Activated CD4-positive, CD25-positive, alpha-beta regulatory T cell (primary cell): ENCODE measurements at places on chromosomes 5 and 9.

DNA sequence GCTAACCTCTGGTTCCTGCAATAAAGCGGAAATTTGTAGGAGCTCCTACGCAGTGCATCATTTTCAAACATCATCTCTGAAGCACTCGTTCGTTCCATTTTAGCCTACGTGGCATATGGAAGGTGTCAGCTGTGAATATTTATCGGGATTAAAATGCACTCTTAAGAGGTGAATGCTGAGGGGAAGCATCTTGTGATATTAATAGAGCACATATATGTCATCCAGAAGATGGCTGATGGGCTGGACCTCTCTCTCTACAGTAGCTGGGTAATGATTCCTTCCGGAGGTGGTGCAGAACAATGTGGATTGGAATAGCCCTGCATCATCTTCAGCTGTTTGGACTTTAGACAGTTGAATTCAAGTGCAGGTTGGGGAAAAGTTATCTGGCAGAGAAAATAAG, 478.7 kb downstream of the DMAC1 start:
- DNase-seq, result no peak

GRCh38 chr9:134275375-134275774, 50.9 kb upstream of the RXRA start:
- no peak for DNase-seq

DNA sequence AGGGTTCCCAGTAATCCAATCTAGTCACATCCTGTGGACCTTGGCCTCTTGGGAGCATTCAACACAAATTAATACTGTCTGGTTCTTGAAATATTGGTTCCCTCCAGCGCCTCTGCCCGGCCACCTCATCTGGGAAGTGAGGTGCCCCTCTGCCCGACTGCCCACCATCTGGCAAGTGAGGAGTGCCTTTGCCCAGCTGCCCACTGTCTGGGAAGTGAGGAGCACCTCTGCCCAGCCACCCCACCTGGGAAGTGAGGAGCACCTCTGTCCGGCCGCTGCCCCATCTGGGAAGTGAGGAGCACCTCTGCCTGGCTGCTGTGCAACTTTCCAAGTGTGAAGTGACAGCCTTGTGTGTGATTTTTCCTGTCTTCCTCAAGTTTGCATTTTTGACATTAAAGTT, 42.7 kb upstream of the SMIM15 start:
- DNase-seq, result no peak

- no peak for DNase-seq
Observed at GRCh38 chr9:116491659-116492058, 195.4 kb upstream of the TRIM32 start.

DNA sequence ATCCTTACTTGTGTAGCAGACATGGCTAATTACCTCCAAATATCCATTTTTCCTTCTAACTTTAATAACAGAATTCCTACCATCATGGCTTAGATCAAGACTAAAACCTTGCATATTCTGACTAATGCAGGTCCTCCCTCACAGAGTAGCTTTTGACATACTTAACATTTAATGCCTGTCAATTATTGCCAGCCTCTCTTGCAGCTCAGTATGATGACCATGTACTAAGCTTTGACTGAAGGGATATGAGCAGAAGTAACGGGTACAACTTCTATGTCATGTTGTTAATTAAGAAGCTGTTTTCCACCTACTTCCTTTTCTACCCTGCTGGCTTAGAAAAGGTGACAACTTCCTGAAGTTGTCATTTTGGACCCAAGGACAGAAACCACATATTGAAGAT, 533.4 kb downstream of the PSAT1 start:
- no peak for DNase-seq

DNA sequence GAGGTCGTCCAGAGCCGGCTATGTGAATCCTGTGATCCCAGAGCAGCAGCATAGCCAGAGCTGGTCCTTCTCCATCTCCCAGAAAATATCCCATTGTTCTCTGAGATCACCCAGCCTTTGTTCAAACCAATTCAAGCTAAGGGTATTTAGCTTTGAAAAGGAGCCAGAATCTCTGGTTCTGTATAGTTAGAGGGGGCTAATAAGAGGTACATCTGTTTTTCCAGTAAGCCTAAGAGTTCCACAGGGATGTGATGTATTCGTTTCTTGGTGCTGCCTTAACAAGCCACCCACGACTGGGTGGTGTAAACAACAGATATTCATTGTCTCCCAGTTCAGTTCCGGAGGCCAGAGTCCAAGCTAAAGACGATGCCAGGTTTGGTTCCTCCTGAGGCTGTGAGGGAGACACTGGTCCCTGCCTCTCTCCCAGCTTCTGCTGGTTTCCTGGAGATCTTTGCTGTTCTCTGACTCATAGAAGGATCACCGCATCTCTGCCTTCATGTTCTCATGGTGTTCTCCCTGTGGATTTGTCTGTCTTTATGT, 344.8 kb downstream of the MTRR start:
- no peak for DNase-seq

GRCh38 chr5:39224196-39224761, 4.9 kb upstream of the FYB1 start:
- no peak for DNase-seq

DNA sequence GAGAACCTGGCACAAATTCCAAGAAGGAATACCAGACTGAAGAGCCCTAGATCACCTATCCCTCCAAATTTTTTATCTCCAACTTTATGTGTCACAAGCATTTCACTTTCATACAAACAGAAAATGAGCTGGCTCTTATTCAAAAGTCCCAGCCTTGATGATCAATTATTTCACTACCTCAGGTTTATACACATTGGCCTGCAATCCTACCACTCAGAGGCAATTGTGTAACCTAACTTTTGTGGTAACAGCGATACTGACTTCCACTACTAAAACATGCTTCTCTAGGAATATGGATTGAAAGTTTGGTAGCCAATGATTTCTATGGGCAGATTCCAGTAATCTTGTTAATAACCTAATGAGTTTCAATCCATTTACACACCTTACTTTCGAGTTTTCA, 10.5 kb downstream of the RNF38 start:
- no peak for DNase-seq

DNA sequence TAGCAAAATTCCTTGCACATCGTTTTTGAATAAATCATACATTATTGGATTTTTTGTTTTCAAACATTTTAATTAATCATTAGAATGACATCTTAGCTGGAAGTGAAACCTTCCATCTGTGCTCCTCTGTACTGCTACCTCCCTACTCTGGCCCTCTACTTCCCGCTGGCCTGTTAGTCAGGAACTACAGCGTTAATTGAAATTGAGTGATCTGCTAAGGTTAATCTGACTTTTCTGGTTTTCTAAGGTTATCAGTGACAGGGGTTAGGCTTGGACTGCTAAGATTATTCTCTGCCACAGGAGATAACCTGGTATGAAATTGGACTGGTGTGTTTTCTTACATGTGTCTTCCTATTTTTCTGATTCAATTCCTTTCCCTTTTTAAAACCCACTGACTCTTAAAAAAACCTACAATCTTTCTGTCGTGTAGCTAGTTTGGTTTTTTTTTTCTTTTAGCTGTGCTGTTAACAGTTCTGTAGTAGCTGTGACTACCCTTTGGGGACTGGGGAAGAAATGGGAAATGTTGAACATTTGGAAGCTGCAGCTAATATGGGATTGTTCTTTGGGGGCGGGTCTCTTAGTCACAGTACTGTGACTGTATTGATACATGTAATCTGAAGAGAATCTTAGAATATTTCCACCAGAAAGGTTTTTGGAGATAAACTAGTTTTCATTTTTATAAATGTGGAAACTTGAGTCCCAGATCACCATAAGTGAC, 4.6 kb downstream of the KIF2A start:
- no peak for DNase-seq

DNA sequence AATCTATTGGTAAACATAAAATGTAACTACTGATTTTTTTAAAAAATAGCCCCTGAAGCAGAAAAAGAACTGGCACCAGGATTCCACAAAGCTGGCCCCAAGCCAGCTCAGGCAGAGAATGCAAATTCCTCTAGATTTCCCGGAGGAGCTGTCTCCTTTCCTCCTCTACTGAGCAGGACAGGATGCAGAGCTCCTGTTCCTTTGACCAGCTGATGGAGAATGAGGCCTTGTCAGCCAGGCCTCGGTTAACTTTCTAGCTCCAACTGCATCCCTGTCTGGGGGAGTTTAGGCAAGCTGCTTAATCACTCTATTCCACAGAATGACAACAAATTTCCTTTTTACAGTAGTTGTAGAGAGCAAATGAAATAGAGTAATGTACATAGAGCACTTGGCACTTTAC, 155.5 kb downstream of the GNAQ start:
- no peak for DNase-seq

GRCh38 chr5:170894665-170895064, 32.8 kb downstream of the RANBP17 start:
- DNase-seq, result no peak

GRCh38 chr5:74400067-74400466, 240.5 kb downstream of the ENC1 start:
- no peak for DNase-seq
